ENCODE measurements at places on chromosomes 2 and 18.

- no peak for DNase-seq
These were observed 261.8 kb downstream of the FHOD3 start for GRCh38 chr18:36559149-36559857.

DNA sequence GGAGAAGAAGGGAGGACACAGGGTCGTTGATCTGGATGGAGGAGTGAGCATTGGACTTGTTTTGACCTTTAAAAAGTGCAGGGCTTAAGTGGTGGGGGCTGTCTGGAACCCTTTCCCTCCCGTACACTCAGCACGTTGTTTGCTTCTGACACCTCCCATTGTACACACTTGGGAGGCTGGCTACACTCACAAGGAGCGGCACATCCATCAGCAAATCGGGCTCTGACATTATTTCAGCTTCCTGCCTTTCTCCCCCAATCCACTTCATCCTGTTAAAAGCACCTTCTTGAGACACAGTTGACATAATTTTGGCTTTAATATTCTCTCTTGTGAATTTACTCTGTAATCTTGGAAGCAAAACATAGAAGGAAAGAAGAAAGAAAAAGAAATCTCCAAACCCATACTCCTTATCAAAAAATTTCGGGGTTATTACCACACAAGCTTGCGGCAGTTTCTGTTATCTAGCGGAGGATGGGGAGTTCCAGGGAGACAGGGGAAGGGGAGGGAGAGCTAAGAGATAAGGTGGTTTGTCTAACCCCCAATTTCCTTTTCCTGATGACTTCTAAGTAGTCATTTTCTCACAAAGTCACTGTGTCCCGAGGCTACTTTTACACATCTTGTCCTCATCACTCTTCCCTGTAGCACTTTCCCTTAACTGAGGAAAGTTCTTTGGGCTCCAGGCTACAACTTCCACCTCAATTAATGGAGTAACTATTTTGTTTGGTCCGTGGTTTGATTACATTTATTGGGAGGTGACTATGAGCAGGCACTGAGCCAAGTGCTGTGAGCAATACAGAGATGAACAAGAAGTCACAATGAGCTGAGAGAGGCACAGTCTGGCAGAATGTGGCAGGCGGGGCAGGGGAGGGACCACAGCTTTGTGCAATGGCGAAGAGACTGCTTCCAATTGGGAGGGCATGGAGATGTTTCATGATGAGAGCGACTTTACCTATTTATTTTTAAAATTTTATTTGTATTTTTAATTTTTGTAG, 240.1 kb upstream of the MEX3C start:
- DNase-seq = no peak

DNA sequence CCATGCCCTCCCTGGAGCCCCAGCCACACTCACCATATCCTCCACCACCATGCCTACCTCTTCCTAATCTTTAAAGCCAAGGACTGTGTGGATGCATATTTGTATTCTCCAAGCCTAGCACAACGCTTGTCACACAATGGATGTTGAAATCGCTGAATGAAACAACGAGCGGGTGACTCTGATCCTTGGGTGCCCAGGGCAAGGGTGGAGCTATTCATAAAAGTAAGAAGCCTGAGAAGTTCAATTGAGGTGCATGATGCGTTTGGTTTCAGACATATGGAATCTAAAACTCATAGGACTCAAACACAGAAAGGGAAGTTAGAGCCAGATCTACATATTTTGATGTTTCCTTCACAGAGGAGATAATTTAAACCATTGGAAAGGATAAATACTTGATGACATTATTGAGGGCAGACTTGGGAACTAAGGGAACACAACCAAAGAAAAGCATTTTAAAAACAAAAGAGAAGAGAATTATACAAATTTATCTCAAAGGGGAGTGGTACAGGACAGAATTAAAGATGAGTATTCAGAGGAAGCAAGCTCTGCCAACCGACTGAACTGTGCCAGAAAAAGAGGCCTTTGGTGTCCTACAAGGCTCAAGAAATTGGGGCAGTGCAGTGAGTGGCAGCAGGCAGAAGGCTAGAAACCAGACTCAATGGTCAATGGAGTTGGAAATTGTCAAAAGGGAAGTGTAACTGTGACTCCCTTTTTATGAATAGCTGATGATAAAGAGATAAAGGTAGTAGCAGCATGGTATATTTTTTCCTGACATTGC, 200.6 kb upstream of the NCKAP5 start:
- DNase-seq = no peak

- DNase-seq = no peak
These were observed 17.2 kb upstream of the CTDP1 start for GRCh38 chr18:79662439-79662838.

- no peak for DNase-seq
These were observed 211.8 kb downstream of the NRXN1 start for GRCh38 chr2:50820176-50820575.

GRCh38 chr2:38905251-38905650, 15.6 kb downstream of the ARHGEF33 start:
- DNase-seq = no peak

DNA sequence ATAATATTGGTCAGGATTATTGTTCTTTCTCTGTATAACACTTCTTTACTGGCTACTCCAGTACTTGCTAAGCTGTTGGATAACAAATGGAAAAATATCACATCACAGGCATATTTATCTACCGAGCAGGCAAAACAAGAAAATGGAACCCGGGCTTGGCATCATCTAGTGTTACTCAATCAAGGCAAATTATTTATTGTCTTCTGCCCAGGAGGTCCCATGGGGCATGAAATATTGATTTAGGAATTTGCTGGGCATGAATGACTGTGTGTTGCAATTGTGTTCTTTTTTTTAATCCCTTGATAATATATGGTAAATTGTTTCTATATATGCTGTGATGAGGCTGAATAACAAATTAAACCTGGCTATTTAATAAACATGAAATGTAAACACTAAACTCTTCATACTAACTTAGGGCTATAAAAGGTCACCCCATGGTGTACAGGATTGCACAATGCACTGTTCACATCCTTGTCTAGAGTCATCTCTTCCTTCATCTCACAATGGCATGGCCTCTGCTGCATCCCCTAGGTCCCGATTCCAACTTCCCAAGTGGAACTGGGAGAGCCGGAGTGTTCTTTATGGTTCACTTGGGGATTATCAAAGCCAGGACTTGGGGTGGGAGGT, 2.2 kb upstream of the PARD3B start:
- DNase-seq = no peak

- DNase-seq = no peak
These were observed 59.9 kb upstream of the STPG4 start for GRCh38 chr2:47214990-47215389.

DNA sequence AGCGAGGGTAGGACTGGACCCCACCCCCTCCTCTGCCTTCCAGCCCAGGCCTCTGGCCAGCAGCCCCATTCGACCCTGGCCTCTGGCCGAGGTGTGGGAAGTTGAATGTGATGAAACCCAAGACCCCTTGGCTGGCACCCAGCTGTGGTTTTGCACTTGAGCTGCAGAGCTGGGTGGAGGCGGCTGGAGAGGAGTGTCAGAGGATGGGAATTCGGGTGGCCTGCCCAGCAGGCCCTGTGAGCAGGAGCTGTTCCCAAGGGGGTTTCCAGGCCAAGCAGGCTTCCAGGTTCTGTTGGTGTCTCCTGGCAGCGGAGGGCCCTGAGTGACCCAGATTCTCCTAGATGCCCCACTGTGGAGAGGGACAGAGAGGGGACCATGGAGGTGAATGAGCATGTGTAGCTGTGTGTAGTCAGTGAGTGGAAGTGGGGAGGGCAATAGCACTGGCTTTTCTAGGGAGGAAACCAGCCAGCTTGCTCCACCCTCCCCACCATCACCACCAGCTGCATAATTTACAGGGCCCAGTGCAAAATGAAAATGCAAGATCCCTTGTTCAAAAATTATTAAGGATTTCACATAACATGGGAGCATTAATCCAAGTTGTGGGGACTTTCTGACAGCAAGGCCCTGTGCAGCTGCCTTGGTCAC, 172.2 kb upstream of the HAAO start:
- DNase-seq = no peak

- DNase-seq = no peak
These were observed 80.0 kb upstream of the PXDN start for GRCh38 chr2:1824202-1824905.
